ENCODE measurements at places on chromosomes 6 and 20. TPM values are rescaled to one million over a fixed set of nuclear protein-coding genes. Genes with fewer than 3 reads are reported as not detected.

DNA sequence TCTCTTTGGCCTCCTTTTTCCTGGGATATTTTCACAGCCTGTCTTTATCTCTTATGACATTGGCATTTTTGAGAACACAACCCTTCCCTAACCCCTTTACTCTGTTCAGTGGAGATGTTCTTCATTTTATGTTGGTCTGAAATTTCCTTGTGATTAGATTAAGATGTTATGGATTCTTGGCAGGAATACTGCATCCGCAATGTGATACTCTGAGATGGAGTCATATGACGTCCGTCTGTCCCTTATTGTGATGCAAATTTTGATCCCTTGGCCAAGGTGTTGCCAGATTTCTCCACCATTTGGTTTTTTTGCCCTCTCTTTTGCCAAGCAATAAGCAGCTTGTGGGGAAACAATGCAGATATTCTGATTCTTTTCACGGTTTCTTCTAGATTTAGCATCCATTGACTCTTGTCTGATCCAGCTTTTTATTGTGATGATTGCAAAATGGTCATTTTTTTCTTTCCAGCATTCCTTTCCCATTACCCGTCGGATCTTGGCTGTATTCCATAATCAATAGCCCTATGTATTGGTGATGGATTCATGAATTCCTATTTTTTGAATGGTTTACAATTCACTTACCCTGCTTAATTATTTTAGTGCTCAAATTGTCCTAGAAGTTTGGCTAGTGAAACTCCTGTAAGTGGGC is 85.1 kb downstream of the NCOA3 start:
- no peak for DNase-seq

DNA sequence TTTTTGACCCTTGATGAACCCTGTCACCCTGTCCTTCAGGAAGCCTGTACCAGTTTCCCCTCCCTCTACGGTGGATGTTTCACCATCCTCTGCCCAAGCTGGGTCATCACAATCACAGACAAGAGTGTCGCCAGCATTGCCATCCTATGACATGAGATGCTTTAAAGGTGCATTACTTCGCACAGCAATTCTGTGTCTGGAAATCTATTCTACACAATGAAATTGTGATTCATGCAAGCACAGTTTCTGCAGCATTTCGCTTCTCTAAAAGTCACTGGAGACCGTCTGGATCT is 2.5 kb upstream of the ULBP2 start:
- DNase-seq, result no peak

GRCh38 chr20:48886194-48886593 is 35.3 kb upstream of the ARFGEF2 start:
- no peak for DNase-seq

GPLD1 gene
- 4.8 TPM for total RNA-seq

SOX18 gene
- total RNA-seq, result 4.5 TPM
